ENCODE measurements at places on chromosomes 4 and X.

- no peak for DNase-seq
Observed at GRCh38 chr4:41079881-41080560, 134.3 kb downstream of the APBB2 start.

DNA sequence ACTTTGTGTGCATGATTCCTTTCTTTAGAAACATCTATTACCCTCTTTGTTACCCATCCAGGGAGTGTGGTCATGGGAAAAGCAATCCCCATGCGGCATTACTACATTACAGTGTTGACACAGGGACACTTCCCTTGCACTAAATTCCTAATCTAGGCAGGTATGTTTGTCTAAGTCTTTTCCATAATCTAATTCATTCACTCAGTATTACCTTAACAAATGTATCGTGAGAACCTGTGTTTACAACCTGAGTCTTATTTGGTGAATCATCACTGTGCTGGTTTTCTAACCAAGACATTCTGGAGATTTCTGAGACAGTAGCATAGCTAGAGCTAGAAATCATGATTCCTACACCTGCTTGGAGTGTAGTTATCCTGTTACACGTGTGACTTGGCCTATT, 326.8 kb downstream of the BMPR1B start:
- no peak for DNase-seq

GRCh38 chr4:99205153-99205979, 13.7 kb downstream of the ADH6 start:
- DNase-seq: no peak

DNA sequence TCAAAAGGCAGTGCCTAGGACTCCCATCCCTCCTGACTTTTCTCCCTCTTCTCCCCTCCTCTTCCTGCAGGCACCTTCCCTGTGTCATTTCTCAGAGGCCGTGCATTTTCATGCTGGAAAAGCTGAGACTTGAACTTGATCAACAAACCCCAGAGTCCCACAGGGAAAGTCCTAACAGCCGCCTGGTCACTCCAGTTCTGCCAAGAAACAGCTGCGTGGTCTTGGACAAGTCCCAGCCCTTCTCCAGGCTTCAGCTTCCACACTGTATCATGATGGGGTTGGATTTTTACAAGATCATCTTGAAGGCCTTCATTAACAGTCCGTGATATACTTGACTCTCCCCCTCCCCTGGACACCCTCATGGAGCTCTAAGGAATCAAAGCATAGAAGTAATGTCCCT, 366.0 kb downstream of the BCOR start:
- DNase-seq: no peak

Measured in stimulated activated CD8-positive, alpha-beta memory T cell treated with anti-CD3 and anti-CD28 coated beads, Interleukin-4, amount 100 ng/mL, for 48 hours (primary cell).